ENCODE measurements at places on chromosomes 11 and 22.

DNA sequence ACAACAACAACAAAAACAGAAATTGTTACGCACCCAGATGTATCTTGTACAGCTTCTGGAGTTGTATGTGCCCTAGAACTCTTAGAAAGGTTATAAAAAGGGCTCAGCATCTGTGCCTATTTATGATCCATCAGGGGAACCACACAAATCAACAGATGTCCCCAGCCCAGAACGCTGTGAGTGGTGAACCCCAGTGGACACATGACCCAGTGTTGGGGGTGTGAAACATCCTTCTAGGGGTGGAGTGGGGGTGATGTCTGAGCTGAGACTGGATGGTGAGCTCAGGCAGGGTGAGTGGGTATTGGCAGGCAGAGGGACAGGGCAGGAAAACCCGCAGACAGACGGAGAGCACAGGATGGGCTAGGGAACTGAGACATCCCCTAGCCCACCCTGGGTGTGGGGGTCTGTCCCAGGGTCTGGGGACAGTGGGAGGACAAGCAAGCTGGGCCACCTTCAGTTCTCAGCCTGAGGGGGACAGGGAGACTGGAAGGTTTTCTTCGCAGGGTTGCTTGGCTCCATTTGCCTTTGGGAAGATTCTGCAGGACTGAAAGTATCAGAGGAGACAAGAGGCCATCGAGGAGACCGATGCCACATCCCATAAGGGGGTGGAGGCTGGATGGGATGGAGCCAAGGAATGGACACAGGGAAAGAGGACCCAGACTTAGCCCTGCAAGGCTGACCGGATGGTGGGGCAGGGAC lies 5.8 kb upstream of the EMID1 start:
- no peak for DNase-seq

DNA sequence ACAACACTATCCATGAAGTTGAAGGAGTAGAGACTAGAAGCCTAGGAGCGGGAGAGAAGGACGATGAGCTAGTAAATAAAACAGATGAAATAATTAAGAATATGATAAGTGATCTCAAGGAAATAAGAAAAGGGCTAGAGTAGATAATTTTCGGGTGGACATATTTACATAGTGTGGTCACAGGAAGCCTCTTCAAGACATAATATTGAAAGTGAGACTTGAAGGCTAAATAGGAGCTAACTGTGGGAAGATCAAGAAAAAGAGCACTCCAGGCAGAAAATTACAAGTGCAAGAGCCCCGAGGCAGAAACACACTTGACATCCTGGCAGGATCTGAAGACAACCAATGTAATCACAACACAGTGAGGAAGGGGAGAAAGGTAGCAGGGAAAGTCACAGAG lies 11.9 kb upstream of the PPFIBP2 start:
- no peak for DNase-seq

DNA sequence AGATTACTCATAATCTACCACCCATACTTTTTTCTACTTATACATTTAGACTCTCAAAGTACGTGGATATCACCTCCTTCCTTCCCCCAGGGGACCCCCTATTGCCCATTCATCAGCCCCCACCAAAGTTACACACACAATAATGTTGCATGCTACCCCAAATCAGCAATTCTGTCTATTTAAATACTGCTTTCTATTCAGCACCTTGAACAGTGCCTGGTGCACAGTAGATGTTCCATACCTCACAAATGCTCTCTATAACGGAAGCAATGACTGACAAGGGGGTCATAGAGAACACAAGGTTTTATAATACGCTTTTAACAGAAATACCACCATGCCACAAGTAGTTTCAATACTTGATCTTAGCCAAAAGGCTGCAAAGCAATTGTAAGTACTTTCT lies 370.7 kb downstream of the MIAT start:
- DNase-seq: no peak

- DNase-seq: no peak
Observed at GRCh38 chr11:113247221-113247620, 67.2 kb upstream of the TTC12 start.

DNA sequence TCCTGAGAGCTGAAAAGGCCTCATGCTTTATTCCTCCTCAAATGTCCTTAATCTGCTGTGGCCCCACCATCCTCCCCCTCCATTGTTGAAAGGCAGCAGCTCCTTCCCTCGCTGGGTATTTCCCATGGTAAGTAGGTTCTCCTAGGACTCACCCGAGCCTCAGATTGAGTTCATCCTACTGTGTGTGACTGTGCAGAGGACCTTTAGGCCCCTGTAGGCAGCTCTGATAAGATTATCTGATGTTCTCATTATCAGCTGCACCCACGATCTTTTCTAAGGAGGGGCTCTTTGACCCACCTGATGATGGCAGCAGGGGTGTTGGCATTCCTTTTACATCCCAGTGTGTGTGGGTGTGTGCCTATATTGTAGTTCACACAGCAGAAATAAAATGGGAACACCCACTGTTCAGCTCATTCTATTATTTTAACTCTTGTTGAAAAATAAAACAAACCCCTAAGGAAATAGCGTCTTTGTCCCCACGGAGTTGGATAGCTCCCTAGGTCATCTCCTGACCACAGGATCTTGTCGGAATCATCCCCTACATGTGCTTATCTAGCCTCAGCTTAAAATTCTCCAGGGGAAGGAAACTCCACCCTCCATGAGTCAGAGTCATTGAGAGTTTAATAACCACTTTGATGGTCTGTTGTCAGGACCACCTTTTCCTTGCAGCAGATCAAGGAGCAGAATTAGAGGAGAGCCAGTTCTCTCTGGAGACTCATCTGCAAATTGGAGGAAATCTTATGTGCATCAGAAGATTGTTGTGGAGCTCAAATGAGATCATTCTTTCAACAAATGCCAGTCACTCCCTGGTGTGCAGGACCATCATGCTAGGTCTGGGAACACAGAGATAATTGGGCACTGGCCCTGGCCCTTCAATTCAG lies 19.3 kb downstream of the ENDOD1 start:
- DNase-seq: no peak

DNA sequence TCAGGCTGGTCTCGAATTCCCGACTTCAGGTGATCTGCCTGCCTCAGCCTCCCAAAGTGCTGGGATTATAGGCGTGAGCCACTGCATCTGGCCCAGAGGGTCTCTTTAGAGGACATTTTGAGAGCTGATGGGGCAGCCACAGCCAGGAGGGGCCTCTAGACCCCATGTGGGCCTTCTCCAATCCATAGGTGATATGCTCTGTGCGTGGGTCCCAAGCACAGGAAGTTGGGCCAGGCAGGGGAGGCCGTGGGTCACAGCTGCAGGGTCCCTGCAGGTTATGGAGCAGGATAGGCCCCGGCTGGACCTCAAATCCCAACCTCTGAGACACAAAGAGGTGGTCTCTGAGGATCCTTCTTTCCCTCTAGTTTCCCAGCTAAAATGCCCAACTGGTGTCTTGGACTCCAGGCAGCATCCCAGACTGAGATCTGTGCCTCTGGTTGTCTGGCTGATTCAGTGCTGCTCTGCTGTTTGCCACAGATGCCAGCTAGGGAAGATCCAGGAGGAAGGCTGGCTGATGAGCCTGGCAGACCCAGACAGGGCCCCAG lies 1.5 kb downstream of the LRRC75B start:
- no peak for DNase-seq

DNA sequence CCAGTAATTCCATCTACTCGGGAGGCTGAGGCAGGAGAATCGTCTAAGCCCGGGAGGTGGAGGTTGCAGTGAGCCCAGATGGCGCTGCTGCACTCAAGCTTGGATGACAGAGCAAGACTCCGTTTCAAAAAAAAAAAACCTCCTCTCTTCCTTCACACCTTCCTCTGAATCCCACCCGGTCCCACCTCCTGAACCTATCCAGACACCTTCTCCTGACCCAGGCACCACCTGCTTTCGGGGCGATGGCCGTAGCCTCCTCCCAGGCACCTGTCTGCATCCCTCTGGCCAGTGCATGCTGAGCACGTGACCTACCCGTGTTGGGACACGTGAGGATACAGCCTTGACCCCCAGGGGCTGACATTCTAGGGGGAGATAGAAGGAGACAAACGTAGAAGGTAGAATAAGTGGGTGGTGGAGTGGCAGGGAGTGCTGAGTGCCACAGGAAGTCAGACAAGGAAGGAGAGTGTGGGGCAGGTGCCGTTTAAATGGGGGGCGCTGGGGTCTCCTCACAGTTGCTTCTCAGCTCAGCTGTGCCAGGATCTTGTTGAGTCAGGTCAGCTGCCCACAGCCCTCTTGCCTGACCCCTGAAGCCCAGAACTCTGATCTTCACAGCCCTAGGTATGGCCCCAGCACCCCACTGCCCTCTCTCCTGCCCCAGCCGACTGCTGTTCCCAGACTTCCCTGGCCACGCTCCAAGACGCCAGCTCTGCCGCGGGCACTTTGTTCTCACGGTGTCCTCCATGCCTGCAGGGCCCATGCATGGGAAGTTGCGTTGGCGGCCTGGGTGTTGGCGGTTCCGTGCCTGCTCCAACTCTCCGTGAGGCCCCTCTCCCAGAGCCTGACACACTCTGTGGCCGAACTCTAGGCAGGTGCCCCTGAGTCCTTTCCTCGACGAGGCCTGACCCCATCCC lies 1.2 kb upstream of the MIOX start:
- no peak for DNase-seq

GRCh38 chr22:43313890-43314474 lies 29.2 kb downstream of the SCUBE1 start:
- no peak for DNase-seq

- no peak for DNase-seq
Observed at GRCh38 chr11:85758480-85759039, 52.4 kb downstream of the SYTL2 start.

All from stimulated activated CD4-positive, alpha-beta T cell treated with anti-CD3 and anti-CD28 coated beads, Interleukin-1b, Interleukin-23, amount 100 ng/mL, for 24 hours (primary cell).